Stimulated activated CD8-positive, alpha-beta memory T cell treated with anti-CD3 and anti-CD28 coated beads, Interleukin-15, amount 100 ng/mL, for 48 hours (primary cell): ENCODE measurements at places on chromosomes 4 and X.

DNA sequence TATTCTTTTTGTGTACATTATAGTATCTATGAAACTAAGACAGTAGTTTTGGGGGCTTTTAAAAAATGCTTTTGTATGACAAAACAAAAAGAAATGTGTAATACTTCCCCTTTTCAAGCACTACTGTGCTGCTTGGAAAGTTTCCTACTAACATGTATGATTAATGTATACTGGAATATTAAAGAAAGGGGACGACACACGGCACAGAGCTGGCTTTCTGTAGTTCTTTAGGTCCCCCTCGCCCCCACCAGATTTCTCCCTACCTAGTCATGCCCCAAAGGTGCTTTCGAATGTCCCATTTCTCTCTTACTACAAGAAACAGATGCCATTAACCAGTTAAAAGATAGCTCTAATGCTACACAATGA, 1.6 kb upstream of the AP1S2 start:
- DNase-seq: no peak

- no peak for DNase-seq
These were observed 134.9 kb upstream of the GATB start for GRCh38 chr4:151895671-151896070.

DNA sequence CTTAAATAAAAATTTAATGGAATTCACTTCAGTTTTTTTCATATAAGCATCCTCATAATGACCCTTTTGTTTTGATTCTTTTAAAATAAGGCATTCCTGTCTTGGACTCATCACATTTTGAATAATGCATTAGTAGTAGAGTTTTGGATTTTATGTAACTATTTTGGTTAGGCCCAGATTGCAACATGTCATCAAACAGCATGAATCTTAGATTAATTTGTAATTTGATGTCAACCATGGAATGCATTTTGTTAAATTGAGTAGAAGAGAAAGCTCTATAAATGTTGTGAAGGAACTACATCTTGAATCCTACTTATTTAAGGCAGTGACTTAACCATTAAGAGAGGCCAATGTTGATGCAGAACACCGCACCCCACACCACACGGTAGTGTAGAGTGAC, 3.1 kb downstream of the DIAPH2 start:
- DNase-seq: no peak

DNA sequence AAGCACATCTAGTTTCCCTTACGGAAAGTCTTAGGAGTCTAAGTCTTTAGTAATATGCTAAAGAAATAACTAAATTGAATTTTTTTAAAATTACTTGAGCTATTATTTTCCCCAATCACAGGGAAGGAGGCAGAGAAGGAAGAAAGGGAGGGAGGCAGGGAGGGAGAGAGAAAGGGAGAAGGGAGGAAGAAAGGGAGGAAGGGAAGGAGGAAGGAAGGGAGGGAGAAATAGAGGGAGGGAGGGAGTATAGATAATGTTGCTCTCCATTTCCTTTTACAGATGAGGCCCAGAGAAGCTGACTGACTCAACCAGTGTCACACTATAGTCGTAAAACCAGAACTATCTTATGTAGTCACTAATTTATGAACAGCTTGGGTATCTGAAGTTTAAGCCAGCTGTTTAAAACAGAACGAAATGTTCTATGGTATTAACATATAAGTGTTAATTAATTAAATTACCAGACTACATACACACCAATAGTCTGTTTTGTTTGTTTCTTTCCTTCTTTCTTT, 14.6 kb downstream of the SH3RF1 start:
- DNase-seq: no peak

- DNase-seq: no peak
These were observed 122.4 kb downstream of the AASDH start for GRCh38 chr4:56264873-56265272.

DNA sequence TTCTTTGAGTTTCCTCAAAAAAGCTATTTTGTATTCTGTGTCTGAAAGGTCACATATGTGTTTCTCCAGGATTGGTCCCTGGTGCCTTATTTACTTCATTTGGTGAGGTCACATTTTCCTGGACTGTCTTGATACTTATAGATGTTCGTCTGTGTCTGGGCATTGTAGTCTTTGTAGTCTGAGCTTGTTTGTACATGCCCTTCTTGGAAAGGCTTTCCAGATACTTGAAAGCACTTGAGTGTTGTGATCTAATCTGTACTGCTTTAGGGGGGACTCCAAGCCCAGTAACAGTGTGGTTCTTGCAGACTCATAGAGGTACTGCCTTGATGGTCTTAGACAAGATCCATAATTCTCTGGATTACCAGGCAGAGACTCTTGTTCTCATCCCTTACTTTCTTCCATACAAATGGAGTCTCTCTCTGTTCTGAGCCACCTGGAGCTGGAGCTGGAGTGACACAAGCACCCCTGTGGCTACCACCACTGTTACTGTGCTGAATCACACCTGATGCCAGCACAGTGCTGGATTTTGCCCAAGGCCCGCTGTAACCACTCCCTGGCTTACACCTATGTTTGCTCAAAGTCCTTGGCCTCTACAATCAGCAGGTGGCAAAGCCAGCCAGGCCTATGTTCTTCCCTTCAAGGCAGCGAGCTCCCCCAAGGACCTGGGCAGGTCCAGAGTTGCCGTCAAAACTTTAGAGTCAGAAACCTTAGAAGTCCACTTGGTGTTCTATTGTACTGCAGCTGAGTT, 72.3 kb upstream of the EFHC2 start:
- no peak for DNase-seq

DNA sequence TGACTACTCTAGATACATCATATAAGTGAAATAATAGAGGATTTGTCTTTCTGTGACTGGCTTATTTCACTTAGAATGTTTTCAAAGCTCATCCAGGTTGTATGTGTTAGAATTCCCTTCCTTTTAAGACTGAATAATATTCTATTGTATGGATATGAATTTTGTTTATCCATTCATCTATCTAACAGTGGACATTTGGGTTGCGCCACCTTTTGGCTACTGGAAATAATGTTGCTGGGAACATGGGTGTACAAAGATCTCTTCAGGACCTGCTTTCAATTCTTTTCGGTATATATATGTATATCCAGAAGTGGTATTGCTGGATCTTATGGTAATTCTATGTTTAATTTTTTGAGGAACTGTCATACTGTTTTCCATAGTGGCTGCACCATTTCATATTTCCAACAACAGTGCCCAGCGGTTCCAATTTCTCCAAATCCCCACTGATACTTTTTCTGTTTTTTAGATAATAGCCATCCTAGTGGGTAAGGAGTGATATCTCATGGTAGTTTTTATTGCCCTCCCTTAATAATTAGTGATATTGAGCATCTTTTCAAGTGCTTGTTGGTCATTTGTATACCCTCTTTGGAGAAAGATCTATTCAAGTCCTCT, 3.4 kb upstream of the SCD5 start:
- DNase-seq: no peak

- DNase-seq: peak; percentile 28
These were observed 26.1 kb downstream of the LAMTOR3 start for GRCh38 chr4:99868126-99868596.

DNA sequence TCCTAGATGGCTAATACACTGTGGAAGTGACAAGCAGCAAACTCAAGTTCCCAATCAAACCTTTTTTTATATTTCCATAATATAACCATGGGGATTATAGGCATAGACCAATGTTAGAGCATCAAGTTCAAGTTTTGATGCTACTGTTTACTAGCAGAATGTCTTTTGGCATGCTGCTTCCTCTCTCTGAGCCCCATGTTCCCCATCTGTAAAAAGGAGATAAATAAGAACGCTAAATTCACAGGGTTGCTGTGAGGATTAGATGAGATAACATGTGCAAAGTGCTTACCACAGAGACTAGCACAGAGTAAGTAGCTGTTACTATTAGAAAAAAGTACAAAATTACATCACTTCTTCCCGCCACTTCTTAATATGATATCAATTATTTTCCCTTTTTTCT, 18.0 kb downstream of the MBNL3 start:
- DNase-seq: no peak

GRCh38 chr4:152364883-152365282, 171.0 kb downstream of the FBXW7 start:
- DNase-seq: no peak

- DNase-seq: no peak
These were observed 73.9 kb upstream of the ZCCHC13 start for GRCh38 chrX:74230094-74230493.

GRCh38 chrX:118315529-118315928, 30.4 kb upstream of the WDR44 start:
- DNase-seq: no peak

GRCh38 chr4:134260126-134260525, 58.5 kb upstream of the PABPC4L start:
- no peak for DNase-seq

DNA sequence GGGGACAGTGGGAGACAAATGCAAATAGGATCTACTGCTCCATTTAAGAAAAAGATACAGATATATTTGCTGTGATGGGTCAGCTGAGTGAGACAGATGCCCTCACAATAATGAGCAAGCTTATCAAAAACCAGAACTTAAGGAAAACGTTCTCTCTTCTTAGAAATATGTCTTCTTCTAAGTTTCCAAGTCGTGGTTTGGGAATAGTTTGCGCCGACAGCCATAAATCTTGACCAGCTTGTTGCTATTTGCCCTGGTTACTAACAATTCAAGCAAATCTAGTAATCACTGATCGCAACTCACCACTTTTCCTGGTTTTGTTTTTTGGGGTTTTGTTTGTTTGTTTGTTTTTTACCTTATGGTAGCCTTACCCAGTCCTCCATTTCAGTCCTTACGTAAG, 67.6 kb upstream of the GUCY1A1 start:
- DNase-seq: no peak

- no peak for DNase-seq
These were observed 42.0 kb upstream of the USP9X start for GRCh38 chrX:41043196-41043595.

GRCh38 chrX:63702556-63702955, 82.5 kb downstream of the ARHGEF9 start:
- no peak for DNase-seq

DNA sequence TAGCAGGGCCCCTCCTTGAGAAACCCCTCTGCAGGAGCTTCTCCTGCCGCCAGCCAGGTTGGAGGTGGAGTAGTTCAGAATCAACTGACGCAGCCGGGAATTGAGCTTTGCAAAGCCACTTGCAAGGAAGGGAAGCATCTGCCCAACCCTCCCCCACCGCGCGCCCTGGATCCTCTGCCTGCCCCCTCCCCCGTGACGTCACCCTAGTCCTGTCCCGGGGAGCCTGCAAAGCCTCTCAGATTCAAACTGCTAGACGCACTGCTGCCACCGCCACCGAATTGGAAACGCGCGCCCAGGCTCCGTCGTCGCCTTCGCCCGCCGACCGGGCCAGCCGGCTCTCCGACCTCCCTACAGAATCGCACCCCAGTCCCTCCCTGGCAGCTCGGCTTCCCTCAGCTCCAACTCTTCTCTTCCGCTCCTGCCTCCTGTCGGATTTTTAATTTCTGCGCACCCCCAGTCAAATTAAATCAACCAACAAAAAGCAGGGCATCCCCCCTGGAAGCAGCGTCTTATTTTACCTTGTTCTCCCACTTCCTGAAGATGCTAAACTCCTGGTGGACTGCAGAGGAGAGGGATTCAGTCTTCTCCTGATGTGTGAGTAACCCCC, 3.8 kb downstream of the SLITRK2 start:
- DNase-seq: no peak

GRCh38 chrX:137032341-137032694, 1.5 kb downstream of the GPR101 start:
- no peak for DNase-seq

GRCh38 chrX:139423186-139423585, 107.4 kb upstream of the F9 start:
- DNase-seq: no peak

DNA sequence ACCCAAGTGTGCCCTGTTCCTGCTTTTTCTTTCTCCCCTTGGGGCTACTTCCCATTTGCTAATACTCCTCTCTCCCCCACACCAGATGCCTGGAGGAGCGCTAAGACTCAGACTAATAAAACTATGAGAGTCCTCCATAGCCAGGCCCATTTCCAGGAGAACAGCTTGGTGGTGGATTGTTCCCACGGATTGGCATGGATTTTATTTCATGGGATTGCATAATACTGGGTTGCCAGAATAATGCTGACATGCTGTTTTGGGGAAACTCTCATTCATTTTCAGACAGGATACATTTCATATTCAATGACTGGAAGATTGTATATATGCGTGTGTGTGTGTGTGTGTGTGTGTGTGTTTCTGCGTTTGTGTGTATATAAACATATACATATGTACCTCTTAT, 447.5 kb upstream of the PITX2 start:
- DNase-seq: no peak

GRCh38 chr4:168451331-168451730, 29.0 kb downstream of the DDX60L start:
- DNase-seq: no peak

GRCh38 chr4:93751411-93751810, 77.1 kb upstream of the ATOH1 start:
- no peak for DNase-seq

DNA sequence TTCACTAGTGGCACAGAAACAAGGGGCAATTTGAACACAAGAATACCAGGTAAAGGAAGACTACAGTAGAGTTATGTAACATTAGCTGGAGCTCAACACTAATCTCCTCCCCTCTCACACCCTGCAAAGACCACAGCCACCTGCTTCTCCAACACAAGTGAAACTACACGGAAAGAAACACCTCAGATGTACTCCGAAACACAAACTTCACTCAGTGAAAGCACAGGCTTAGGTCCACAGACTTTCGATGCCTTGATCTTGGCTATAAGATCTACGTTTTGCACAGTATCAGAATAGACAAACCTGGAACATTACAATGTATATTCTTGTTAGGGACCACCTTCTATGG, 7.6 kb downstream of the ACSL1 start:
- no peak for DNase-seq

GRCh38 chr4:60944060-60944459, 256.1 kb upstream of the ADGRL3 start:
- DNase-seq: no peak

- DNase-seq: no peak
These were observed 433.2 kb downstream of the STIM2 start for GRCh38 chr4:27293831-27294230.

- DNase-seq: no peak
These were observed 469.5 kb downstream of the GBA3 start for GRCh38 chr4:23162275-23162674.

DNA sequence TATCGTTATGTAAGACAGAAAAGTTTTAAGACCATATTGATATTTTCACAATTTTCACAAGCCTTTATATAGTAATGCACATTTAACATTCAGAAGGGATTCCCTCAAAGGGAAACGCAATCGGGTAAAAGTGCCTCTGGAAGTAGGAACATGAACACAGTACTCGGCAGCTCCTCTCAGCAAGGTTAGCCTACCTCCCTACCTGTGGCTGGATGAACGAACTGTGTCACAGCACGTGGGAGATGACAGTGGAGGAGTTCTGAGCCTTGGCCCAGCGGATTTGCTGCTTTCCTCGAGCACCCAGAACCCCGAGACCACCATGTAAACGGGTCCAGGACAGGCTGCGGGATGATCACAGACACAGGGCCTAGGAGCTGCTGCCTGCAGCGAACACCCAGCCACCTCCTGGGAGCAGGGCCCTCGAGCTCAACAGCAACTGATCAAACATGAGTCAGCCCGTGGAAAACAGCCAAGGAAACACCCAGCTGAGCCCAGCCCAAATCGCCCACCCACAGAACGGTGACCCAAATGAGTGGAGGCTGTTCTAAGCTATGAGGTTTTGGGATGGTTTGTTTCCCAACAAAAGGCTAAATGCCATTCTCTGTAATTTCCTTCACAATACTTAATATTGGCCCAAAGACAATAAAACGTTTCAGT, 30.4 kb downstream of the FAT1 start:
- no peak for DNase-seq
